ENCODE measurements at places on chromosomes 3 and 15.

GRCh38 chr15:52506549-52506948 lies 22.1 kb downstream of the MYO5A start:
- DNase-seq = no peak

GRCh38 chr15:31049682-31050615 lies 51.6 kb downstream of the TRPM1 start:
- peak; percentile 37 for DNase-seq

DNA sequence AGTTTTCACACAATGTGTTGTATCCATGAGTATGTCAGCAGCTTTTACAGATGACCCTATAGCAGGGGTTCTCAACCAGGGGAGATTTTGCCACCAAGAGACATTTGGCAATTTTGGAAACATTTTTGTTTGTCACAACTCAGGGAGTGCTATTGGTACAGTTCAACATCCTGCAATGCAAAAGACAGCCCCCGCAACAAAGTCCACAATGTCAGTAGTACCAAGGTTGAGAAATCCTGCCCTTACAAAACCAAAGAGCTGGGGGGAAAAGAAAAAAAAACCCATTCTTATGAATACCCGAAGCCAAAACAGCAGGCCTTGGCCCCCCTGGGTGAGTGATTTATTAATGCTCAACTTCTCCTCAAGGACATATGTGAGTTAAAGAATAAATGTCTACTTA lies 99.1 kb downstream of the LARS2 start:
- DNase-seq = no peak

- no peak for DNase-seq
These were observed 113.7 kb downstream of the LIPC start for GRCh38 chr15:58545307-58546065.

DNA sequence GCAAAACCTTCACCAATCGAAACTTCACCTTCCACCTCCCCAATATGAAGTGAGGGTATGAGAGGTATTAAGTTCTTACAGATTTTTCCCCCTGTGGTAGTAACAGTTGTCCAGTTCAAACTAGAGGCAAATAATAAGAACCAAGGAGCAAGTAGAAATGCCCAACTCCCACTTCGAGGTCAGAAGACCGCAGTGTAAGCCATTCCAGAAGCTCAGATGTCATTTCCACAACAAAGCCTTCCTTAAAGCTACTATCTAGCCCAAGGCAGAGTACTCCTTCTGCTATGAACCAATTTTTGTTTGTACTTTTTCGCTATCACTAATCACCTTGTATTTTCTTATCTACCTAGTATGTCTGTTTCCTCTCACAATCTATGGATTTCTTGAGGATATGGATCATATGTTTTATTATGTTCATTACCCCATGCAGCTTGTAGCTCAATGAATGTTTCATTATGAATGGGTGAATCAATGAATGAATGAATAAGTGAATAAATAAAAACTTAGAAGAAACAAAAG lies 235.7 kb upstream of the KCNMB2 start:
- no peak for DNase-seq

- no peak for DNase-seq
These were observed 108.5 kb downstream of the ZIC4 start for GRCh38 chr3:147297761-147298350.
